ENCODE measurements at places on chromosomes 6 and 20. TPM values are rescaled to one million over a fixed set of nuclear protein-coding genes. Genes with fewer than 3 reads are reported as not detected.

GRCh38 chr6:139374357-139375225, at the start of gene CITED2:
TSS of gene CITED2 (minus strand) at chr6:139374648. CDS start at chr6:139373944, 704 bp downstream.
- peak; percentile 76 for DNase-seq

GRCh38 chr6:15327271-15327670, 81.4 kb downstream of the JARID2 start:
- no peak for DNase-seq

DNA sequence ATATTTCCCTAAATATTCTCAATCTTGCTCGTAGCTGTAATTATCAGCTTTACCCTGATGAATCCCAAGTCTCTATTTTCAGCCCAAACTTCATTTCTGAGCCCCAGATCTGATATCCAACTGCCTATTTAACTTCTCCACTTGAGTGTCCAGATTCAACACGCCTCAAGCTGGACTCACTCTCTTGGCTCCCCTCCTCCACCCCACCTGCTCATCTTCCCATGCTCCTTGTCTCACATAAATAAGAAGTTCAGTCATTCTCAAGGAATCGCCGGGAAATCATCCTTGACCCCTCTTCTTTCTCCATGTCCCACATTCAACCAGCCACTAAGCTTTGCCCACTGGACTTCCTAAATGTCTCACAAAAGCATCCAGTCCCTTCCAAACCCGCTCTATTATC, 89.9 kb upstream of the STMND1 start:
- DNase-seq: no peak

- DNase-seq: no peak
These were observed 18.3 kb downstream of the BPIFB1 start for GRCh38 chr20:33301192-33301930.

GRCh38 chr20:59752704-59753460, 148.5 kb downstream of the PHACTR3 start:
- DNase-seq: no peak

DNA sequence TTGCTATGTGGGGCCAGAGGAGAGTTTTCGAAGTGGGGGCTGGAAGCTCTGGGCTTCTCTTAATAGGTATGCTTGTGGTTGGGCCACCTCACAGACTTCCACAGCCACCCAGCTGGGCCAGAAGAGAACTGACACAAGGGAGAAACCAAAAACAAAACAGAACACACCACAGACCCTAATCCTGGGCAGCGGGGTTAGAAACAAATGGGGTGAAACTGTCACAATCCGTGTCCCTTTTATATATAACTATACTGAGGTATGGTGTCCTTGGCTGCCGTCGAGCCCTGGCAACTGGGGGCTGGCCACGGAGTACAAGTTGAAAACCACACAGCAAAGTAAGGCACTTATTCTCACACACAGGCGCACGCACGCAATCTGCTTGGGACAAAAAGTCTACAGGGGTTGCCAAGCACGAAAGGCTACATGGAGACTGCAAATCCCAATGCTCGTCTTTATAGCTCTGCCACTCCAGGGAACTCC, 78.3 kb downstream of the TRAM2 start:
- no peak for DNase-seq

- no peak for DNase-seq
These were observed 93.5 kb downstream of the TMEM200A start for GRCh38 chr6:130459316-130459715.

- DNase-seq: no peak
These were observed 84.8 kb downstream of the ELOVL5 start for GRCh38 chr6:53263917-53264316.

DNA sequence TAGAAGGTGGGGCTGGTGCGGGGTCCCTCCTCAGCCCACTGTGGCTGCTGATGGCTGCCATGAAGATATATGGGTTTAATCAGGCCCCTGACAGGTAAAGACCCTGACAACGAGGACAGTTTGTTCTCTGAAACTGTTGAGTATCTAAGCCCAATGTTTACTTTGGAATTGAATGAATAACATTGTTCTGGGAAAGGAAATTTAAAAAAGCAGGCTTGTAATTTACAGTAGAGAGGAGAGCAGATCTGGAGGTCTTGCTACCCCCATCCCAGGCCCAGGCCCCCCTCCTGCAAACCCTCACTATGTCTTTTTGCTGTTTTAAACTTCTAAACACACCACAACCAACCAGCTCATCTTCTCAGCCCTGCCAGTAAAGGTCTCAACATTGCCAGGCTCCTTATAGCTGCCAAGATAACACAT, 171.3 kb downstream of the CDC5L start:
- no peak for DNase-seq

DNA sequence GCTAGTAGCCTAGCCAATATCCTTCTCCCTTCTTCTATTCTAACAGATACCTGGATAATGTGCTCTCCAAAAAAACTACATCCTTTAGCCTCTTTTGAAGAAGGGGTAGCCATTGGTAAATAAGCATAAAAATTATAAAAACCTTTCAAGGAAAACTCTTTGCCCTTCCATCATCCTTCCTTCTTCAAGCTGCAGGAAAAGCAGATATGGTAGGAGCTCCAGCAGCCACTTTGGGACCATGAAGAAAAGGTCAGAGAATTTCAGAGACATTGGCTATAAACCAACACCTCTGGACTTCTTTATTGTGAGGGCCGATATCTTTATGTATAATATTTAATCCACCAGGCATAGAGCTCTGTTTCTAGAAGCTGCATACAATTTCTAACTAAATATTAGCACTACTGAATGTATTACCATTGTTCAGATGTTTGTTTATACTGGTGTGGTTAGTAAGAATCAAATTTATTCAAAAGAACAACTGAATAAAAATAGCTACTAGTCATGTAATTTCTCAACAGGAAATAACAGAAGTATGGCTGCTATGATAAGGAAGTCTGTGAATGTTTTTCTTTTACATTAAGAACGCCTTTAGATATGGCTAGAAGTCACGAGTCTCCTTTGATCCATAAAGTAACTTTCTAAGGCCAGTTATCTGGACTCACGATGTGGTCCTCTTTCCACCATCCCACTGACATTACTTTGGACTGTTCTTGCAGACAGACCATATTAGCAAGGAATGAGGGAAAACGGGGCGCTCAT, 32.2 kb downstream of the MYLK4 start:
- DNase-seq: no peak

WFDC10B gene
- total RNA-seq: not detected

KIF6 gene
- not detected for total RNA-seq

EYS gene
- not detected for total RNA-seq

RIPPLY2 gene
- 6.5 TPM for total RNA-seq

CLPSL2 gene
- total RNA-seq: 0.57 TPM

LRRC73 gene
- total RNA-seq: 2.9 TPM

MATN4 gene
- total RNA-seq: 0.15 TPM

POPDC3 gene
- 29.2 TPM for total RNA-seq
